ENCODE measurements at places on chromosomes 3 and 15.

DNA sequence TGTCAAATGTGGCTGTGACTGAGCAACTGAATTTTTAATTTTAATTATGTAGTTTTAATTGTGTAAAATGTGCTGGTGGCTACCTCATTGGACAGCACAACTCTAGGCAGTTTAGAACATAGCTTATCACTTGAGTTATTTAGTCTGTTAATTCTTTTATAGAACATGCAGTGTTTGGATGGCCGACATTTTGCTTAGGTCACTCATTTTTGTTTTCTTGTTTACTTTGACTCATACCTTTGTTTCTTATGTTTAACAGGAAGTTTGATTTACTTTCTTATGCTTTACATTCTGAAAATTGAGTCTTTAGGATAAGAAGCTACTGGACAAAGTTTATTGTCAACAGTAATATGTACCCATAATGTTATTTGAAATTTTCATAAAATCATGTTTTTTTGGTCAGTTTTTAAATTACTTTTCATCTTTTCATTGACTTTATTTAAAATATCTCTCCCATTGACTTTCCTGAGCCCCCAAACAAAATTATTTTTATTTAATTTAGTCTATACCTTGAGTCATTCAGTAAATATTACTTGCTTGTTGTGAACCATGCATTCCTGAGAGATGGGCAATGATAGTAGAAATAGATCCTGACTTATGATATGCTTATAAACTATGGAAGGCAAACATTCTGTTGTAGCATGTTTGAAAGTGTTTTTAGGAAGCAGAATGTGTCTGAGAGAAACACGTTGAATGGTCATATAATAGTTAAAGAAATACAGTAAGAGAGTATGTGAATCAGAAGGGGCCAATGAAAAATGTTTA, 60.6 kb downstream of the TCF12 start:
- H3K4me3 ChIP-seq: no peak overlapping the region
- peaks cover 49% of the 10 kb centered on the region for H3K4me1 ChIP-seq
- no peak for DNase-seq

DNA sequence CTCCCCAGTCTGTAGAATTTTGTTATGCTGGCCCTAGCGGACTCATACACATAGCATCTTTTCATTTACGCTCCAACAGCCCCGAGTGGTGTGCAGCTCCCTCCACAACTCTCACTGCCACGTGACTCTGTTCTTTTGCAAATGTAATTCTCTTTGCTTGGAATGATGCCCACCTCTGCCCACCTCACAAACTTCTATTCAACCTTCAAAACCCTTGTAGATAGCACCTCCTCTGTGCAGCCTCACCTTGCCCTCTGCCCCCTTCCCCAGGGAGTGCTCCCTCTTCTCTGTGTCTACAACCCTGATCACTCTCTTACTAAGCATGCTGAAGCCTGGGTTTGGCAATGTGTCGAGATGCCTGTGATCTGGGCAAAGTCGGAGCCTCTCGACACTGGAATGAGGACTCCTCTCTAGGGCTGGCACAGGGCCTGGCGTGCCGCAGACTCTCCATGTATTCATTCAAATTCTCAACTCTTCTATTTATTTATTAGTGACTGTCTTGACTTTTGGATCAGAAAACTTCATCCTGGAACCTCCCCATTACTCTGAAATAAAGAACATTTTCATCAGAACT, 73.5 kb downstream of the MGLL start:
- H3K4me3 ChIP-seq: no peak overlapping the region
- H3K4me1 ChIP-seq: peaks cover 31% of the 10 kb centered on the region
- no peaks in the 10 kb centered on the region for H3K27me3 ChIP-seq
- no peak for DNase-seq

DNA sequence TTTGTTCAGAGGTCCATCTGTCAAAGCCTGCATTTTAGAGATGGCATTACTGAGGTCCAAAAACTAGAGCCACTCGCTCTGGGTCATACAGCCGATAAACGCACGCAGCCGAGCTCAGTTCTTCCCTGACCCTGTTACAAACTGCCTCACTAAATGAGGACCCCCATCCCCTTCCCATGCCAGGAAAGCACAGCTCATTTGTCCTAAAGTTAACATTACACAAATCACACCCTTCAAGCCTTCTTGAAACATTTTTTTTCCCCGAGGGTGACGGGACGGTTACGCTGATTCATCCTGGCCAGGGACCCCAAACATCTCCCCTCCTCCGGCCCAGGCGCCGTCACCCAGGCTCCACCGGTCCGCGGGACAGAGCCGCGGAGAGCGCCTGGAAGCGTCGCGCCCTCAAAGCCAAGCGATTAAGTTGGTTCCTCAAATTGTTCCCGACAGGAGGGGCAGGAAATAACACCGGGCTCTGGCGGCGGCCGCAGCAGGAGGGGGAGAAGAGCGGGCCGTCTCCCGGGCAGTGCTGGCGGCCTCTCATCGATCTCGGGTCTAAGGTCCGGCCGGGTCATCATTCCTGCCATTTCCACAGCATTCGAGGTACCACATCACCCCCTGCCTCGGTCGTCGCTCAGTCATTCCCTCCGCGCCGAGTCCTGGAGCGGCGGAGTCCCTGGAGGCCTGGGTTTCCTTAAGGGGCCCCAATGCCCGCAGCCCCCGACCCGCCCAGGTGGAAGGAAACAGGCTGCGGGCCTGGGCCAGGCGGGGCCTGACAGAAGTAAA, 619 bp upstream of the CMTM8 start:
- H3K36me3 ChIP-seq: no peaks in the 10 kb centered on the region
- H3K4me1 ChIP-seq: no peaks in the 10 kb centered on the region
- H3K4me3 ChIP-seq: peak overlapping the region; percentile 87
- H3K27me3 ChIP-seq: no peaks in the 10 kb centered on the region
- H3K27ac ChIP-seq: no peak overlapping the region

- H3K27ac ChIP-seq: no peak overlapping the region
- DNase-seq: no peak
- no peaks in the 10 kb centered on the region for H3K4me1 ChIP-seq
- no peak overlapping the region for H3K4me3 ChIP-seq
- H3K27me3 ChIP-seq: no peaks in the 10 kb centered on the region
Measured at GRCh38 chr3:52561028-52561747, 24.8 kb downstream of the UQCC5 start.

DNA sequence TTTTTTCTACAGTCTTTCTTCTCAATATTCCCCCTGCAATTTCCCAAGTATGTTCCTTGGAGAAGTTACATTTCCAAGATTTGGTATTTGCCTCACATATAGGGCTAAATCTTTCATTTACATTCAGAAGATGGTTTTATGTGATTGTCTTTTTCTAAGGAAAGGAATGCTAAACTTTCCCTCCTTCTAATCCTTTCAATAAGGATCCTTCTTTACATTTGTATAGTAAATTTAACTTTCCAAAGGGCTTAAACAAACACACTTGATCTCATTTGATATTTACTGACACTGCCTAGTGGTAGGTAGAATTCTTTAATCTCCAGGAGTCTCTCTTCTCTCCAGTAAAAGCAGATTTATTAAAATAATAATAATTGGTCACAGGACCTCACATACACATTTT, 185.3 kb downstream of the LSAMP start:
- no peak overlapping the region for H3K4me3 ChIP-seq
- DNase-seq: no peak
- H3K4me1 ChIP-seq: peaks cover 5% of the 10 kb centered on the region
- no peak overlapping the region for H3K27ac ChIP-seq
- no peaks in the 10 kb centered on the region for H3K36me3 ChIP-seq
- H3K27me3 ChIP-seq: no peaks in the 10 kb centered on the region

- H3K27me3 ChIP-seq: no peaks in the 10 kb centered on the region
- DNase-seq: no peak
- H3K36me3 ChIP-seq: no peaks in the 10 kb centered on the region
- H3K27ac ChIP-seq: no peak overlapping the region
Measured at GRCh38 chr3:27080258-27080525, 289.0 kb downstream of the NEK10 start.

- H3K27ac ChIP-seq: peak overlapping the region; percentile 28
- H3K4me3 ChIP-seq: no peak overlapping the region
- DNase-seq: no peak
- no peaks in the 10 kb centered on the region for H3K27me3 ChIP-seq
- 0 out of 2 replicates have a peak, but pooled peaks cover 6% of the 10 kb centered on the region for H3K4me1 ChIP-seq
- no peaks in the 10 kb centered on the region for H3K36me3 ChIP-seq
Measured at GRCh38 chr3:56980798-56981390, 79.6 kb upstream of the SPATA12 start.

DNA sequence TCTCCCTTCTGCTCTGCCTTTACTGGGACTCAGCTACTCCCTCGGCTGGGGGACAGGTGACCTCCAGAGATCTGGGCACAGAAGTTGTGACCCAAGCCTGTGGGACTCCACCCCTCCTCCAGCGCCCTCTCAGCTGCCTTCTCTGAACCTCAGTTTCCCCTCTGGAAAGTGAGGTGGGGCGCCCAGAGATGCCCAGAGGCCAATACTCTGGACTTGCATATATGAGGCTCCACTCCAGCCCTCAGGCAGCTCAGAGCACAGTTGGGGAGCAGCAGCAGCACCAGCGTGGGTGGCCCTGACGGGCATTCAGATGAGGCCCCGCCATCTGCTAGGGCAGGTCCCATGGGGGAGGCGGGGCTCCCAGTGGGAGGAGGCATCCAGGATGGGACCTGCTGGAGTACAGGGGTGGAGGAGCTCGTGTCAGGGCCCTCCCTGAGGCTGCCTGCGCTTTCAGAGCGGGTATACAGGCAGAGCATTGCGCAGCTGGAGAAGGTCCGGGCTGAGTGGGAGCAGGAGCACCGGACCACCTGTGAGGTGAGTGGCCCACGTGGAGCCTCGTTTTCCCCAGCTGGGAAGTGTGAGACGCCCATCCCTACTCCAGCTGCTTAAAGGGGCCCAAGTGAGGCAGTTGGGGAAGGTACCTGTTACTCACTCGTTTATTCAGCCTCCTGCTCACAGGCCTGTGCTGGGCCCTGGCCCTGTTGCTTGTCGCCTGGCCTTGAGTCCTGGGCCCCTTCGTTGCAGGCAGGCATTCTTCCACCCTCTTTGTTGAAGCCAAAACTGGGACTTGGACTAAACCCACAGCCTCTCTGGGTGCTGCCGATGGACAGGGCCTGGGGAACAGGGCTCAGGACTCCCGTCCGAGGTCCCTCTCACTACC, 35.4 kb downstream of the PSTPIP1 start:
- H3K27ac ChIP-seq: no peak overlapping the region
- no peaks in the 10 kb centered on the region for H3K27me3 ChIP-seq
- H3K4me1 ChIP-seq: no peaks in the 10 kb centered on the region

GRCh38 chr3:25849641-25850385, 59.9 kb downstream of the OXSM start:
- peaks cover 8% of the 10 kb centered on the region for H3K4me1 ChIP-seq
- H3K27ac ChIP-seq: no peak overlapping the region
- no peak for DNase-seq

GRCh38 chr15:25410649-25411048, 28.2 kb downstream of the UBE3A start:
- DNase-seq: no peak
- H3K27ac ChIP-seq: no peak overlapping the region
- peaks cover 2% of the 10 kb centered on the region for H3K4me1 ChIP-seq
- no peak overlapping the region for H3K4me3 ChIP-seq
- H3K36me3 ChIP-seq: 0 out of 2 replicates have a peak, but pooled peaks cover 4% of the 10 kb centered on the region

DNA sequence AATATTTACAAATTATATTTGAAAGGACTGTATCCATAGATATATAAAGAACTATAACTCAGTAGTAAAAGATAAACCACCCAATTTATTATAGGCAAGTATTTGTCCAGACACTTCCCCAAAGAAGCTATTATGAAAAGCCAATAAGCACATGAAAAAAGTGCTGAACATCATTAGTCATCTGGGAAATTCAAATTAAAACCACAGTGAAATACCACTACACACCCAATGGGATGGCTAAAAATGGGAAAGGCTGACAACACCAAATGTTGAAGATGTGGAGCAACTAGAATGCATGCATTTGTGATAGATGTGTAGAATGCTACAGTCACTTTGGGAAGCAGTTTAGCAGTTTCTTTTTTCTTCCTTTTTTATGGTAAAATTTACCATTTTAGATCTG, 147.0 kb downstream of the PDE8A start:
- H3K27ac ChIP-seq: no peak overlapping the region
- no peaks in the 10 kb centered on the region for H3K27me3 ChIP-seq
- no peak overlapping the region for H3K4me3 ChIP-seq
- H3K36me3 ChIP-seq: peaks cover 12% of the 10 kb centered on the region
- H3K4me1 ChIP-seq: no peaks in the 10 kb centered on the region

- DNase-seq: no peak
- no peak overlapping the region for H3K4me3 ChIP-seq
- no peaks in the 10 kb centered on the region for H3K27me3 ChIP-seq
- peaks cover 2% of the 10 kb centered on the region for H3K4me1 ChIP-seq
- H3K27ac ChIP-seq: peak overlapping the region; percentile 16
- no peaks in the 10 kb centered on the region for H3K36me3 ChIP-seq
Measured at GRCh38 chr3:78907367-78907766, 860.4 kb downstream of the ROBO1 start.

DNA sequence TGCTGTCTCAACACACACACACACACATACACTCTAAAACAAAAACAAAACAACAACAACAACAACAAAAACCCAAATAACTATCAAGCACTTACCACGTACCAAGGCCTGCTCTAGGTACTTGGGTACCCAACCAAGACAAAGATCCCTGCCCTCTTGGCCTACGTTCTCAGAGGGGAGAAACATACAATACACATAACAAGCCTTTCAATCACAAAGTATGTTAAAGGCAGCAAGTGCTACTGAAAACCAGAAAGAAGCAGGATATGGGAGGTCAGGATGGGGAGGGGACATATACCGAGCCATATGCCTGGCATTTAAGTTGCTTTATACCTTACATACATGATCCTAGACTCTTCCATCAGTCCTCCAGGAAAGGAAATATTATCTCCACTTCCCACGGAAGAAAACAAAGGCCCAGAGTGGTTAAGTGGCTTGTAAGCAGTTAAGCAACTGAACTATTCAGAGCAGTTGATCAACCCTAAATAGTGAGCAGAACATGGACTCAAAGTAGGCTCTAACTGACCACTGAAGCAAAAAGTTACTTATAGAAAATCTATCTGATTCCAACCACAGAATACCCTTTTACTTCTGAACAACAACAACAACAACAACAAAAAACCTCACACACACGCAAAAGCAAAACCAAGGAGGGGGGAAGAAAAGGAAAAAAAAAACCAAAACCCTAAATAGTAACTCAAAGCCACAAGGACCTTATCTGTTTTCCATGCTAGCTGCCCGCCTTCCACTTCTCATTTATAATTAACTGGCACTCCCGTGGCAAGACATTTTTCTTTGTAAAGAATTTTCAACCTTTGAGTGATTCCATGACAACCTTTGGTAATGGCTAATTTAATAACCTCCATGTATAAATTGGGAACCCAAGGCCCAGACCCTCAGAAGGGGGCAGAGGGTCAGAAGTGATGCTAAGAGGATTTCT, 21.0 kb downstream of the PRICKLE2 start:
- DNase-seq: no peak
- no peak overlapping the region for H3K4me3 ChIP-seq
- peaks cover 18% of the 10 kb centered on the region for H3K4me1 ChIP-seq
- no peak overlapping the region for H3K27ac ChIP-seq
- no peaks in the 10 kb centered on the region for H3K36me3 ChIP-seq
- H3K27me3 ChIP-seq: no peaks in the 10 kb centered on the region

- no peak overlapping the region for H3K4me3 ChIP-seq
- no peaks in the 10 kb centered on the region for H3K27me3 ChIP-seq
- no peak for DNase-seq
- H3K36me3 ChIP-seq: no peaks in the 10 kb centered on the region
- no peak overlapping the region for H3K27ac ChIP-seq
Measured at GRCh38 chr3:48879307-48879993, 19.2 kb downstream of the SLC25A20 start.

- H3K27me3 ChIP-seq: no peaks in the 10 kb centered on the region
- no peaks in the 10 kb centered on the region for H3K4me1 ChIP-seq
- no peak for DNase-seq
- no peak overlapping the region for H3K27ac ChIP-seq
Measured at GRCh38 chr15:41883484-41883825, 10.4 kb downstream of the SPTBN5 start.

Measured in SK-N-SH (cell line).